Retina (tissue), 1 donor: ENCODE measurements at places on chromosomes 7 and 10.

- DNase-seq: peak; percentile 83
Observed at GRCh38 chr10:52778511-52779392, 6.2 kb upstream of the MBL2 start.

DNA sequence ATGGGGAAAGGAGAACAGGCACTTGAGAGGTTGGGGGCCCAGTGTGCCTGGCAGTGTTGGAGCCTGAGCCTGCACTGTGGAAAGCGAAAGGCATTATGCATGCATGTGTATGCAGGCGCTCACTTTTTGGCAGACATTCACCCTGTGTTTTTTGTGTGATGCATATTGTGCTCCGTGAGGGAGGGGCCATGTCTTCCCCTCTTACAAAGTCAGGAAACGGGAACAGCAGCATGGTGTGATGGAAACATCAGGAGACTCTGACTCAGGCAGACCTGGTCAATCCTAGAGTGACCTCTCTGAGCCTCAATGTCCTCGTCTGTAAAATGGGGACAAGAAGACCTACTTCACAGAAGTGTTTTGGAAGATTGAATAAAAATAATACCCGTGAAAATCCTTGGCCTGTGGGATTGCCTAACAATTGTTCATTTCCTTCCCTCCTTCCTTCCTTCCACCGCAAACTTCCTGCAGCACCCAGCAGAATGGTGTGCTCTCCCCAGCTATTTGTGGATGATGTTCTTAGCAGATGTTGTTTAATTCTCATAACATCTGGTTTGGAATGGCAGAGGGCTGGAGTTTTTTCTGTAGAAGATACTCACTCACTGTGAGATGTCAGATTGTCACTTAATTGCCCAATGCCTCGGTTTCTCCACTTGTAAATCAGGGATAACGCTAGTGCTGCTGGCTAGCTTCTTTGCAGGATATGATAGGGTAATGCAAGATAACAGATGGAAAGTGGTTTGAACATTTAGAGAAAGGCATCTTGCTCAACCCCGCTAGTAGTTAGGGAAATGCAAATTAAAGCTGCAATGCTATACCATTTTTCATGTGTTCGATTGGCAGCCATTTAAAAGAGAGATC, 39.8 kb downstream of the CDH23 start:
- no peak for DNase-seq

GRCh38 chr7:133056370-133057238, 25.3 kb downstream of the CHCHD3 start:
- no peak for DNase-seq

DNA sequence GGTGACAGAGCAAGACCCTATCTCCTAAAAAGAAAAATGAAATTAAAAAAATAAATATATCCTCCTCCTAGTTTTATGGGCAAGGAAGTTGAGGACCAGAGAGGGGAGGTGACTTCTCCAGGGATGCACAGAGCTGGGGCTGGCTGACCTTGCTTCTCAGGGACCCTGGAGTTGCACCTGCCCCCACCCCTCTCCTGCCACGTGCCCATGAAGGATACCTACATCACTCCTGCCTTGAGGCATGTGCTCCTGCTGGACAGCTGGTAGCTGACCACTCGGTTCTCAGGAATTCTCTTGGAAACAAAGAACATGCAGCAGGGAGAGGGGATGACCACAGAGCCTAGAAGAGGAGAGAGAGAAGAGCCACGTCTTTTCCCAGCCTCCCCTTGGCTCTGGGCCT, 522 bp downstream of the CCL24 start:
- DNase-seq: no peak

DNA sequence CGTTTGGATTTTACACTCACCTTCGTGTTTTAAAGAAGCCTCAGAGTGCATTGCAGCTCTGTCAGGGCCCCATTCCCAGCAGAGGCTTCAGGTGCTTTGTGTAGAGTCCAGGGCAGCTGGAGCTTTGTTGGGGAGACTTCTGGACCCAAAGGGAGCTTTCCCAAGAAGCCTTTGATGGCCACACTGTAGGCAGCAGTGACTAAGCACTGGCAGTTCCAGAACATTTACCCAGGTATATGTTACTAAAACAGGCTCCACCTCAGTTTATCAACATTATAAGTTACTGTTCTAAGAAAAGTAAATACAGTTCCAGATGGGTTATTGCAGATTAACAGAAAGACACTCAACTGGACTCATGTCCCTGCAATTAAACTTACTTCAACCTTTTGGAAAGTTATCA, 66.8 kb downstream of the LANCL2 start:
- DNase-seq: no peak

DNA sequence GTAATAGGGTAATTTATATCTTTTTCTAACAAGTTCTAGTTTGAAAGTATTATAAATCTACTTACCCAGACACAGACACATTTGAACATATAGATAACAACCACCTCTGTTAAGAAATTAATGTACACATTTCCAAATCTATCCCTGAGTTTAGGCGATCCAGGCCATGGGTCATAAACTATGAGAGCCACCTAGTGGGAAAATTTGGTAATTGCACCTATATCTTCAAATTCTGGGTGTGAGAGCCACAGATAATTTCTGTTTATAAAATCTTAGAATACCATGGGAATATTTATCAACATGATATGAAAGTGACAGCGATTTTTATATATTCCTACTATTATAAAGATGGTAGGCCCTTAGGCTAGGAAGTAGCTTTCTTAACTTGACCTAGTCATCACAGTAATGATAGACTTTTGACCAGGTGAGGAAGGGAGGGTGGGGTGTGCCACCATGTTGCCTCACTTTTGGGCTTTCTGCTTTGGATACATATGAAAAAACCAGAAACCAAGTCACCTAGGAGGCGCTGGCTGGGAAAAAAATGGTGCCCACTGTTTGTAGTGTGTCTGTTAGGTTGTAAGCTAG, 8.0 kb upstream of the EPHA1 start:
- DNase-seq: no peak

GRCh38 chr7:15557686-15558085, 4.1 kb downstream of the AGMO start:
- DNase-seq: no peak

DNA sequence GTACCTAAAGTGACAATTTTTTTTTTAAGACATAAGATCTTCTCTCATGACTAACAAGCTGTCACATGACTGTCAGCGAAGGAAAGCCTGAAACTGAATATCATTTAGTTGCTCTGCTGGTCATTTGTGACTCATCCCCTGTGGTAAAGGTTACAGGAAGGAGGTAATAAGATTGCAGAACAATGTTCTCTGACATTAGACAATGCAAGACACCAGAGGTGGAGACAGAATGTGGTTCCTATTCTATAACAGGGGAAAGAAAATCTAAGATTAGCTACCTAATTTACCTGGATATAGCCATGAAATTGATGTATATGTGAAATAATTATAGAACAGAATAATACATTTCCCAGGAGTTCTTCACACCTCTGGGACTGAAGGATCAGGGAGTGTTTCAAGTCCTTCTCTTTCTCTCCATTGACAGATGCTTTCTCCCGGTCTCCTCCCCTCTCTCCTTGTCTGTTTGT, 47.7 kb downstream of the LRGUK start:
- no peak for DNase-seq

- no peak for DNase-seq
Observed at GRCh38 chr7:98079891-98080648, 26.6 kb upstream of the LMTK2 start.

- no peak for DNase-seq
Observed at GRCh38 chr7:98049034-98049433, 57.6 kb upstream of the LMTK2 start.

DNA sequence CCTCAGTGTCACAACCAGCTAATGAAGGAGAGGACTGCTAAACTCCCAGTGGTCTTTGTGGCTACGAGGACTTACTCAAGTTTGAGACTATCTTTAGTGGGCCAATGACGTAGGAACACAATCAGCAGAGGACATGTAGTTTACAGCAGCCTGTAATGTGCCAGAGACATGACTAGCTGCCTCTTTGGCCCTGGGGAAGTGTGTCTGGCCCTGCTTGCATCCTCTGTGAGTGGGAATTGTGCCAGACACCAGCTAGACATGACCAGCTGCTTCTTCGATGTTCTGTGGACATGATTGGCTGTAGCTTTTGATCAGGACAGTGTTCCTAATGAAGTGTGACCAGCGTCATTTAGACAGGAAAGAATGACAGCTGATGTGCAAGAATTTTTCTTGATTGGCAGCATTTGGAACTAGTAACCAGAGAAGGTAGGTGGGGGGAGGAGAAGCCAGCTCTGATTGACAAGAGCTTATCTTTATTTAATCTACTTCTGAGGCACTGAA, 141.7 kb downstream of the AUTS2 start:
- DNase-seq: peak; percentile 66

DNA sequence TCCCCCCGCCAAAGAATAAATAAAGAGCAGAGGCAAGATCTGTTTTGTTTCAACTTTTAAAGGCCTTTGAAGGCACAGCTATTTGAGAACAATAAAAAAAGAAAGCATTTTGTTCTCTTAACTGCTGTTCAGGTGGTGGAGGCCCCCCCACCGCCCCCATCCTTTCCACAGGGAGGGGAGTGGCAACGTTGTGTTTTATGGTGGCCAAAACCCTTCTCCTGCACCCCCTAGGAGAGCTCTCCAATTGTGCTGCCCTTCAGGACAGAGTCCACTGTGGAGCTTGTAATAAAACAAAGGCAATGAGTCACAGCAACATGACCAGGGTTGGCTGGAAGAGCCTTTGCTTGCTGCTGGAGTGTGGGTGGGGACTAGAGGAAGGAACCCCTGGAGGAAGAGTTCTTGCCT, 987.9 kb downstream of the KCNMA1 start:
- DNase-seq: no peak

GRCh38 chr10:31034098-31034909, 2.6 kb upstream of the ZNF438 start:
- DNase-seq: no peak

DNA sequence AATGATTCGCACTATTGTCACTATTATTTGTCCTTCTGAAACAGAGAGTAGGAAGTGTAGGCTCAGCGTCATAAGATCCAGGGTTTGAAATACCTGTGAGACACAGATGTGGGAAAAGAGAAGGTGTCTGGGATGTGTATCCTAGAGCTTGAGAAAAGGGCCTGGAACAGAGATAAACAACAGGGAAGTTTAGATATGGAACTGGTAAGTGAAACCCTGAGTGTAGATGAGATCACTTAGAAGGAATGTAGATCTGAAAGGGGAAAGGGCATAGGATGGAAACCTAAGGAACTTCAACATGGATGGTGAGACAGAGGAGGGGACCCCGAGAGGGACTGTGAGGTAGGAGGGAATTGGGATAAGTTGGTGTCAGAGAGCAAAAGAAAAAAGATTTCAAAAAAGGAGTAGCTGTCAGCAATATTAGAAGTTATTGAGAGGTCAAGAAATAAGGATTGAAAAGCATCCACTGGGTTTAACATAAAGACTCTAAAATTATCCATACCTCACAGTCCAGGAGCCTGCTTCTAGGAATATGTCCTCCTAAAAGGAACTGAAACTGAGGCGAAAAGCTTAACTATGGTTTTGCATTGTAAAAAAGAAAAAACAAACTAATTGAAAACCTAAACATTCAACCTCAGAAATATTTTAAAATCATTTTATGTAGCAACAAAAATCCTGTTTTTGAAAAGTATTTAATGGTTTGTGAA, 119.2 kb upstream of the NPVF start:
- no peak for DNase-seq

GRCh38 chr10:122029499-122030199, 40.7 kb downstream of the TACC2 start:
- DNase-seq: no peak

GRCh38 chr7:35348611-35349400, 94.9 kb upstream of the TBX20 start:
- DNase-seq: peak; percentile 52

DNA sequence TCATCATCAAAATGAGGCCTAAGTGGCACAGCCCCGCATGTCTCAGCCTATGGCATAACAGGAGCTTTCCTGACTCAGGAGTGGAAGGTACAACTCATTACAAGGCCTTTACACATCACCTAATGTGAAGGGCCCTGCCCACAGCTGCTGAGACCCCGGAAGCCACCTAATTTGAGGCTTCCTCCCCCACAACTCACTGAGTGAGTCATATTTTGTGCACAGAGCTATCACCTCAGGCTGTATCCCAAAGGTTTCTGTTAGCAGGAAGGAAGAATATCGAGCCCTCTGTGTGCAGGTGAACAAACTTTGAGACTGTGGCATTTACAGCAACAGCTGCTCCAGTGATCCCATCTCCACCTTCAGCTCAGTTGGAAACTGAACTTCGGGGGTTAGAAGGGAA, 20.6 kb downstream of the HTR5A start:
- DNase-seq: no peak

GRCh38 chr10:27581225-27581624, 77.1 kb downstream of the RAB18 start:
- DNase-seq: no peak

GRCh38 chr10:130968964-130969363, 342.6 kb downstream of the TCERG1L start:
- DNase-seq: no peak

- no peak for DNase-seq
Observed at GRCh38 chr7:42628054-42628453, 283.8 kb downstream of the C7orf25 start.

GRCh38 chr10:119824299-119824698, 48.3 kb downstream of the MCMBP start:
- DNase-seq: no peak

DNA sequence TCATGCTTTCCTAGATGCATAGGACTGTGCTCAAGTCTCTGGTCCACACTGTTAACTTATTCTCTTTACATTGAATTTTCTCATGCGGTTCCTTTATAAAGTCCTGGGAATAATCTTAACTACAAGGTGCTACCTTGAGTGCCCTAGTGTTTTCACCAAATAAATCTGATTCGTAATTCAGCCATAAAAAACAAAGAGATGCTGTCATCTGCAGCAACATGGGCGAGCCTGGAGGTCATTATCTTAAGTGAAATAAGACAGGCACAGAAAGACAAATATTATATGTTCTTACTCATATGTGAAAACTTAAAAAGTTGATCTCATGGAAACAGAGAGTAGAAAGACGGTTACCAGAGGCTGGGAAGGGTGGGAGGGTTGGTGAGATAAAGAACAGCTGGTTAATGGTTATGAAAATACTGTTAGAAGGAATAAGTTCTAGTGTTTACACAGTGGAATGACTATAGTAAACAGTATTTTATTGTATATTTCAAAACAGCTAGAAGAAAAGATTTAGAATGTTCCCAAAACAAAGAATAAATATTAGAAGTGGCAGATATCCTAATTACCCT, 38.3 kb downstream of the NT5C3A start:
- no peak for DNase-seq

DNA sequence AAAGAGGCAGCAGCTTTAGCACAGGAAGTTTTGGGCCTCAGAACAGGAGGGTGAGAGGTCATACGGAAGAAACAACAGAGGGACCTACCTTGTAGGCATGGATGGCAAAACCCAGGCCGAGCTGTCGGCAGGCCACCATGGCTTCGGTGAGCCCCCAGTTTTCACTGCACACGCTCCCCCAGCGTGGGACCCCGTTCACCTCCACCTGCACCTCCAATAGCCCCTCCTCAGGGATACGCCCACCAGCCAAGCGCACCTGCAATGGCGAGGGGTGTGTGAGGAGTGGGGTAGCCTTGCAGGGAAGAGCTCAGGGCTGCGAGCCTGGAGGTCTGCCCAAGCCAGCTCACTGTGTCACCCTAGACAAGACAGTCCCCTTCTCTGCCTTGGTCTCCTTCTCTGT, 11.3 kb downstream of the LOXL4 start:
- DNase-seq: no peak

GRCh38 chr10:132577350-132578003, 39.9 kb downstream of the INPP5A start:
- no peak for DNase-seq
